ENCODE measurements at places on chromosomes 5 and 9.

GRCh38 chr9:95648225-95648624 is 131.5 kb upstream of the PTCH1 start:
- DNase-seq: no peak

DNA sequence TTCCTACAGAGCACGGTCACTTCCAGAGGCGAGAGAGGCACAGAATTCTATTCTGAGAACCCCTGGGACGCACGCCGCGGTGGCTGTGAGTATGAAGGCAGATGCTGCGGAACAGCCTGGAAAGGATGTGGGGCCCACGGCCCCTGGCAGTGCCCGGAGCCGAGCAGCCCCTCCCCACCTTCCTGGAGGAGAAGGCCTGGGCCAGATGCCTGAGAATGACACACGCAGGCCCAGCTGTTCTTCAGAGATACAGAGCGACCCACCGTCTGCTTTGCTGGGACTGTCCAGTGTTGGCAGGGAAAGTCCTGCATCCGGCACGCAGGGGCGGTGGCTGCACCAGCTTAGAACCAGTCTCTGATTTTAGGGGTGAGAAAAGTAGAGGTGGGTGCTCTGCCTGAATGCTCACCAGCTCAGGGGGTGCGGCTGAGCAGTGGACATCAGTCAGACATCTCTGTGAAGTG is 116.7 kb upstream of the LPCAT1 start:
- DNase-seq: no peak

GRCh38 chr5:44385291-44385900 is 3.8 kb downstream of the FGF10 start:
- no peak for DNase-seq

GRCh38 chr9:7137040-7137439 is 379.3 kb downstream of the KDM4C start:
- no peak for DNase-seq

GRCh38 chr5:27381686-27382085 is 343.3 kb upstream of the CDH9 start:
- no peak for DNase-seq

DNA sequence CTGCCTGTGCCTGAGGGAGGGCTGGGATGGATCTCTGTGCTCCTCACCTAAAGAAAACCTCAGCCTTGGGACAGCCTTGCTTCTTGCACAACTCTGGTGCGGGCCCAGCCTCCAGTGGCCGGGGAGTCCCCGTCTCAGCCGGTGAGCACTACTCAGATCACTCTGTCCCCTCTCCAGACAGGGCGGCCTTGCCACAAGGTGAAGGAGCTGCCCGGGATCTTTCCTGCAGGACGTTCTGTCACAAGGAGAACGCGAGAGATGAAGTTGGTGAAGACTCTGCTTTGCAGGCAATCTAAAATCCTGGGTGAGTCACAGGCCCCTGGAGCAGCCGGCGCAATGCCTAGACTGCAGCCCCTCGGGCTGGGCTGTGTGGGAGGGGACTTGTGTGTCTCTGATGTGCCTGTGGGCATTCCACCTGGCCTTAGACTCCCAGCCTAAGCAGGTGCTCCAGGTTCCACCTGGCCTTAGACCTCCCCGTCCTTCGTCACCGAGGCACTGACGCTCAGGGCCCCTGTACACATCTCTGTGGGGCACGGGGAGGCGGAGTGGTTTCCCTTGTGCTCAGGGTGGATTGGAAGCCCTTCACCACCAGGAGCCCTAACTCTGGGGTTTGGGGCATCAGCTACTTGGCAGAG is 15.2 kb upstream of the IRX4 start:
- no peak for DNase-seq

- no peak for DNase-seq
Measured at GRCh38 chr5:176562189-176562588, 13.0 kb downstream of the CDHR2 start.

- no peak for DNase-seq
Measured at GRCh38 chr5:66871651-66872050, 275.5 kb downstream of the MAST4 start.

DNA sequence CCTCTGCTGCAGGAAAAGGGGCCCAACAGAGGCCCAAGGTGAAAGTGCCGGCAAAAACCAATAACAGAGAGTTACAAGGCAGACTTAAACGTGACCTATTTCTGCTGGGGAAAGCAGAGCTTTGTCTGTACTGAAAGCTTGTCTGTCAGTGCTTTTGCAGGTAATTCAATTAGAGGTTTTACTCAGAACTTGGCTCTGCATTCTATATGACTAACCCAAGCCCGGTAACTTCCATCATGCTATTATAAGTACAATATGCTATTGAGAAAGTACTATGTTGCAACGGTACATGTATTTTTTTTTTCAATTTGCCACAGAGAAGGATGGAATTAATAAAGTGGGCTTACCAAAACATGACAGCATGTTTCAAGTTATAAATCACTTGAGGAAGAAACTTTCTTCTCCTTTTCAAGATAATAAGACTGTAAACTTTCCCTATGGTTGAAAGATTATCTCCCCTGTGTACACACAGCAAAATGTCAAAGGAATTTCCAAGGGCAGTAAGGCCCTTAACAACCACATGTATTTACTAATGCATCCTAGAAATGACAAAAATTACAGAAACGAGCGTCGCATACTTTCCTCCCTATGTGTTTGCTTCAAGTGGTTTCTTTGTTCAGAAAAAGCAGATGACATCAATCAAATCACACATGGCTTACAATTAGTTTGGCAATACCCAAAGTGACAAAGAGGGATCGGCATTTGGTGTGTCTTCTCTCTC is 282.4 kb downstream of the EFNA5 start:
- DNase-seq: no peak

- no peak for DNase-seq
Measured at GRCh38 chr5:102795526-102795925, 40.4 kb downstream of the PAM start.

DNA sequence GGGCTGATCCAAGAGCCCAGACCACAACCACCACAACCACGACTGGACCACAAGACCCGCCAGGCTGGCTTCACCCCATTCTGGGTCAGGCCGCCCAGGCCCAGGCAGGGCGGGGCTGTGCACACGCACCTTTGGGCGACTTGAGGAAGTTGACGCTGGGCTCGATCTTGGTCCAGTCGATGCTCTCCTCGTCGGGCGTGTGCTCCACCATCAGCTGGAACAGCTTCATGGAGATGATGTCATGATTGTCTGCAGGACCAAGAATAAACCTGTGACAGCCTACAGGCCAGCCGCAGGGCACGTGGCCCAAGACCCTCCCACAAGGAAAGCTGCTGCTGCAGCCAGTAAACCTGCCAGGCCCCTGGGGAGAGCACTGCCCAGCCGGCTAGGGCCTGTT is 17.3 kb downstream of the LMAN2 start:
- no peak for DNase-seq

- DNase-seq: no peak
Measured at GRCh38 chr9:93354451-93354850, 97.0 kb upstream of the FAM120A start.

DNA sequence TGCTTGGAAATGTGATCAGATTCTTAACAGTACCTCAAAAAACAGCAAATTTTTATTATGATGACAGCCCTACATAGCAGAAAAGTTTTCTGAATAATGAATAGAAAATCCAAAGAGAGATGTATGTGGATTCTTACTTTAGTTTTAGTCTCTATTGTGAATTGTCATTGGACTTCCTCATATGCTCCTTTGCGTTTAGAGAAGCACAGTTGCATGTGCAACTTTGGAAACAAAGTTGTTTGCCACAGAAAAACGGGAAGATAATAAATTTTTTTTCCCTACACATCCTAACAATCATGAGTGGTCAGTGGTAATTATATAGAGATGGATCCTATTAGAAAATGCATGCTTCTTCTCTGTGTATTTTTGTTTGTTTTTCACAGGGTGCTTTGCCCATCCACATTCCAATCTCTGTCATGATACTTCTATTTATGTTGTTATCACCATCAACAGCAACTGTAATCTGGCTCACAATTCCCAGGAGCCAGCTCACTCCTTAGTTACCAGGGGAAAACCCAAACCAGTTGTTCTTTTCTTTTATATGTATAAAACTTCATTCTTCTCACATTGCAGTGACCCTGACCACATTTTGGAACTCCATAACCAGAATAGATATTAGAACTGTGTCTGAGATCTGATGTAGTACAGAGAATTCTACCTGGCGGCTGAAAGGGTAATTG is 118.7 kb downstream of the NDUFS4 start:
- no peak for DNase-seq

- DNase-seq: no peak
Measured at GRCh38 chr5:78753093-78753531, 104.5 kb upstream of the LHFPL2 start.

GRCh38 chr9:127990554-127990953 is 9.8 kb upstream of the EEIG1 start:
- DNase-seq: no peak
